Stimulated activated CD8-positive, alpha-beta memory T cell treated with anti-CD3 and anti-CD28 coated beads, Interleukin-7, amount 100 ng/mL, for 48 hours (primary cell): ENCODE measurements at places on chromosomes 2 and 18.

- DNase-seq, result no peak
Observed at GRCh38 chr2:9779596-9780264, 63.5 kb upstream of the TAF1B start.

DNA sequence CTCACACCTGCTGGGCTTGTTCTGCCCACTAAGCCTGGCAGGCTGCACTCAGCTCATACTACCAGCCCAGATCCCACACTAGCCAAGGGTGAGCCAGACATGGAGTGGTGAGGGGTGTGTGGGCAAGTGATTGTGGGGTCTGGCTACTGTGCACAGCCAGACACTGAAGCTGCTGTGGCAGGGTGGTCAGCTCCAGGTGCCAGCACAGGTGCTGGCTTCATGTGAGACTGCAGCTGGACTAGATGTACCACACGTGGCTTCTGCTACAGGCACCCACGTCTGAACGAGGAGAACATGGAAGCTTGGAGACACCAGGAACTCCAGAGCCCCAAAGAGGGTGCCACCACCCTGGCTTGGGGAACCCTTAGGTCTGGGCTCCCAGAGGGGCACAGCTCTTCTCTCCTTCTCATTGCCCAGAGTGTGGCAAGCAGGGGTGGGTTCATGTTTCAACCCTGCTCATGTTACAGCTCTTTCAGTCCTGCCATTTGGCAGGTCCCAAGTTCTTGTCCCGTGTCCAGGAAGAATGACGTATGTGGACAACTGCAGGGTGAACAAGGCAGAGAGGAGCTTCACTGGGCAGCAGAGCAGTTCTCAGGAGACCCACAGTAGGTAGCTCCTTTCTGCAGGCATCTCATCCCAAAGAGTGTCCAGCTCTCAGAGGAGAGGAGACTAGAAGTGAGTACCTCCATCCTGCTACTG, 1624.2 kb upstream of the TMEFF2 start:
- DNase-seq, result no peak

DNA sequence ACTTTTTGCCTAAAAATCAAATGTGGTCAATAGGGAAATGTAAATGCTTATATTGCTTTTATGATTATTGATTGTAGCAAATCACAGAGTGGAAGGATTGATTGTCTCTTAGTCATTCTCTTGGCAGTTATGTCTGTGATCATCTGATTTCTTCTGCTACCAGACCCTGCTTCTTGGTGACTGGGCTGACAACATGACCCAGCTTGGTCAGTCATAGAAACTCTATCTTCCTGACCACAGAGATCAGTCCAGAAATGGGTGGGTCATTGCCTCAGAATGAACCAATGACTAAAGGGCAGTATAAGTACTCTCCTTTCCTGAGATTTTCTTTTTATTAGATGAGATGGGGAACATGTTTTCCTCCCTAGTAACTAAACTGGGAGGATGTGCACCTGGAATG, 87.6 kb downstream of the MAIP1 start:
- DNase-seq, result no peak

DNA sequence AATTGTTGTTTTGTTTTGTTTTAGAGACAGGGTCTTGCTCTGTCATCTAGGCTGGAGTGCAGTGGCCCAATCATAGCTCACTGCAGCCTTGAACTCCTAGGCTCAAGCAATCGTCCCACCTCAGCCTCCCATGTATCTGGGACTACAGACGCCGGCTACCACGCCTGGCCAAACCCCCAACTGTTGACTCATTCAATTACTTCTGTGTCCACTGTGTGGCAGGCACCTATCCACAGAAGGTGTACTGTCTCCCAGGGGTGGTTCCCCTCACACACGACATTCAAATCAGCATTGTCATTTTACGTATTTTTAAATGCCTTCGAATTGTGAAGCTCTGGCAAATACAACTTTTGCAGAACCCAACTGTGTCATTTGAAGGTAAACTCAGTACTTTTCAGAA, 188.0 kb upstream of the REV1 start:
- DNase-seq, result no peak

DNA sequence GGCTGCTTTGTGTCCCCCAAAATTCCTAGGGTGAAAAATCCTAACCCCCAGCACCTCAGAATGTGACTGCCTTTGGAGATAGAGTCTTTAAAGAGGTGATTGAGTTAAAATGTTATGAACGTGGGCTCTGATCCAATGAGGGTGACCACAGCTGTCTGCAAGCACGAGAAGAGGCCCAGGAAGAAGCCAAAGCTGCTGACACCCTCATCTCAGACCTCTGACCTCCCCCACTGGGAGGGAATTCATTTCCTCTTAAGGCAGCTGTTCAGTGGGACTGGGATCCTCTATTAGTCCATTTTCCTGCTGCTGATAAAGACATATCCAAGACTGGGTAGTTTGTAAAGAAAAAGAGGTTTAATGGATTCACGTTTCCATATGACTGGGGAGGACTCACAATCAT, 544.4 kb downstream of the DCDC2C start:
- DNase-seq, result no peak

GRCh38 chr18:26568513-26568912, 20.2 kb upstream of the KCTD1 start:
- no peak for DNase-seq

- DNase-seq, result no peak
Observed at GRCh38 chr2:26352892-26353291, 6.3 kb upstream of the ADGRF3 start.

- DNase-seq, result no peak
Observed at GRCh38 chr2:209511637-209512036, 87.8 kb downstream of the MAP2 start.

DNA sequence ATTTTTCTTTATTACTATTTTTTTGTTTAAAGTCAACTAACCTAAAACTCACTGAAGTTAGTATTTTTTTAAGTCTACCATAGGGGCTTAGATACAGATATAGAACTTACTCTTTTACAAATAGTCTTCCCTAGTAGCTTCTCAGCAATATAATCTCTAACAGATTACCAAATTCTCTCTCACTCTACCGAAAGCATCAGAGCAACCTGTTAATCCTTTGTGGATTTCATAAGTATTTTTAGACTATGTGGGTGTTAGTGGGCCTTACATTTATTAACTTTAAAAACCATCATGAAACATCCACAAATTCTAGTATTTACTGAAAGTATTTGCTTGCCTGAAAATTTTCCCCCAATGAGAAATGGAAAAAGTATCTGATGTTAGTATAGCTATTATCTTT, 84.6 kb upstream of the TFPI start:
- DNase-seq, result no peak

- DNase-seq, result no peak
Observed at GRCh38 chr2:76731157-76731556, 791.0 kb downstream of the LRRTM4 start.

DNA sequence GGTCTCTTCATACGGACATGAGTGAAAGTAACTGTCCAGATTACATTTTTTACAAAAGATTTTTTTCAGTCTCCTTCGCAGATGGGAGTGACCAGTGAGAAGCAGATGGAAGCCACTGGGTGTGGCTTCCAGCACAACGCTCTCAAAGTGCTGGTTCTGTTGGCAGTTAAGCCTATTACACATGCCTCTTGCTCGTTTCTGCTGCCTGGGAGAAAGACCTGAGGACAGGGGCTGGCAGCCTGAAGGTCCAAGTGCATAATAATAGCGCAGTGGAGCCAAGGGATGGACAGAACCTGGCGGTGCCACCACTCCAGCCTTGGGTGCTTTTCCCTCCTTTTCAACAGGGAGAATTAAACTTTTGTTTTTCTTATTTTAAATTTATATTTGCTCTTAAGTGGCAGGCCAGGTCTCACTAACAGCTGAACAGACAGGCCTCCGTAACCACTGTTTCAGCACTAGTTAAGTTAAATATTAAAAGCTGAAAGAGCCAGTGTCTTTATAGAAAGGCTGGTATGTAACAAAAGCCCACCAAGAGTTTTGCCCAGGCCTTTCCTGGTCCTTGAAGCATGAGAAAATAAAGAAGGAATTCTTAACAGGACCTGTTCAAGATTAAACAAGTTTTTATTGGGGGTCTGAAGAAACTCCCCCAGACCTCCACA, 1.2 kb upstream of the SKA1 start:
- no peak for DNase-seq

DNA sequence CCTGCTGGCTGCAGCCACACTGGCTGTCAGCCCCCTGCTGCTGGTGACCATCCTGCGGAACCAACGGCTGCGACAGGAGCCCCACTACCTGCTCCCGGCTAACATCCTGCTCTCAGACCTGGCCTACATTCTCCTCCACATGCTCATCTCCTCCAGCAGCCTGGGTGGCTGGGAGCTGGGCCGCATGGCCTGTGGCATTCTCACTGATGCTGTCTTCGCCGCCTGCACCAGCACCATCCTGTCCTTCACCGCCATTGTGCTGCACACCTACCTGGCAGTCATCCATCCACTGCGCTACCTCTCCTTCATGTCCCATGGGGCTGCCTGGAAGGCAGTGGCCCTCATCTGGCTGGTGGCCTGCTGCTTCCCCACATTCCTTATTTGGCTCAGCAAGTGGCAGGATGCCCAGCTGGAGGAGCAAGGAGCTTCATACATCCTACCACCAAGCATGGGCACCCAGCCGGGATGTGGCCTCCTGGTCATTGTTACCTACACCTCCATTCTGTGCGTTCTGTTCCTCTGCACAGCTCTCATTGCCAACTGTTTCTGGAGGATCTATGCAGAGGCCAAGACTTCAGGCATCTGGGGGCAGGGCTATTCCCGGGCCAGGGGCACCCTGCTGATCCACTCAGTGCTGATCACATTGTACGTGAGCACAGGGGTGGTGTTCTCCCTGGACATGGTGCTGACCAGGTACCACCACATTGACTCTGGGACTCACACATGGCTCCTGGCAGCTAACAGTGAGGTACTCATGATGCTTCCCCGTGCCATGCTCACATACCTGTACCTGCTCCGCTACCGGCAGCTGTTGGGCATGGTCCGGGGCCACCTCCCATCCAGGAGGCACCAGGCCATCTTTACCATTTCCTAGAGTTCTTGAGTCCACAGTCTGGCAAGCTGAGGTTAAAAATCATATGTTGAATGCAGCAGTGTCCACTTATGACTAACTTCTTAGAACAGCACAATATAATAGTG, 741 bp downstream of the GPR148 start:
- no peak for DNase-seq

DNA sequence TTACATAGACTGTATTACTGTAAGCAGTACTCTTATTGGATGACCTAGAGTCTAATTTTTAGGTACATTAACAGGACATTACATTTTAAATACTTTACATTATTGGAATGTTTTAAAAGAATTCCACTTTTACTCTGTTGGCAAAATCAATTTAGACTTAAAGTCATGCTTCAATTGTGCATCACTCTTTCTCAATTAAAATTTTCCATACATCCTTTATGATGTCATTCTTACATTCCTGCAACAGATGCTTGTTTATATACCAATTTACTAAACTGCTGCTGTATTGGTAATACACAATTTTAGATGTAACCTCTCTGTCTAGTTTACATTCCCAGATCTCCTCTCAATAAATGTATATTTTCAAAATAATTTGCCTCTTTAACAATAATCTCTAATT, 440.1 kb downstream of the ZEB2 start:
- no peak for DNase-seq

GRCh38 chr2:17208511-17208910, 309.7 kb downstream of the RAD51AP2 start:
- DNase-seq, result no peak

GRCh38 chr2:157839162-157839801, 36.8 kb downstream of the ACVR1 start:
- DNase-seq, result no peak

DNA sequence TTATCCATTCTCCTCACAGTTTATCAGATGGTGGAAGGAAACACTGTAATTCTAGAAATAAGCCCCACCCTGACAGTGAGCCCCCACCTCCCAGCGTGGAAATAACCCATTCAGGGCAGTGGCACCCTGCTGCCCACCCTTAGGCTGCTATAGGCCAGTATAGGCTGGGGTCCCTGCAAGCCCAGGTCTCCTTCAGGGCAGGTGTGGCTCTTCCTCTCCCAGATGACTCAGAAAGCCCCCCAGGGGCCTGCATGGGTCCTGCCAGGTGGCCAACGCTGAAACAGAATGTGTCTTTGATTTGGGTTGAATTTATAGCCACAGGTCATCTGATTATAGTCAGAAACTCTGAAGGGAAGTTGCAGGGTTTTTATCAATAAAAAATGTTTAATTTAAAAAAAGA, 136.4 kb downstream of the SH3RF3 start:
- DNase-seq, result no peak

DNA sequence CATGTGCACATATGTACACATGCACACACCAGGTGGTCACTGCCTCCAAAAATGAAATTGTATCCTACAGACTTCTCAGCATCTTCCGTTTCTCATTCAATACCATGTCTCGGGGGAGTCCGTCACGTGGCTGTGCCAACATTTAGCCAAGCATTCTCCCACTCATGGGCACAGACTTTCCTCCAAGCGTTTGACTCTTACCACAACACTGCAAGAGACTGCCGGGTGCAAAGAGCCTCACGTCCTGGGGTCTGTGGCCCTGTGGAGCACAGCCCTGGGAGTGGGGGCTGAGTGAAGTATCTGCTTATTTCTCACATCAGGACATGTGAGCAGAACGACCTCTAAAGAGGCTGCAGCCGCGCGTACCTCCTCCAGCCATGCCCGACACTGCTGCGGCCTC, 28.0 kb downstream of the HDAC4 start:
- DNase-seq, result no peak
